NCI-H446 treated with DMSO at 0.1 percent for 48 hours (cell line): ENCODE measurements at places on chromosomes 1 and 21.

DNA sequence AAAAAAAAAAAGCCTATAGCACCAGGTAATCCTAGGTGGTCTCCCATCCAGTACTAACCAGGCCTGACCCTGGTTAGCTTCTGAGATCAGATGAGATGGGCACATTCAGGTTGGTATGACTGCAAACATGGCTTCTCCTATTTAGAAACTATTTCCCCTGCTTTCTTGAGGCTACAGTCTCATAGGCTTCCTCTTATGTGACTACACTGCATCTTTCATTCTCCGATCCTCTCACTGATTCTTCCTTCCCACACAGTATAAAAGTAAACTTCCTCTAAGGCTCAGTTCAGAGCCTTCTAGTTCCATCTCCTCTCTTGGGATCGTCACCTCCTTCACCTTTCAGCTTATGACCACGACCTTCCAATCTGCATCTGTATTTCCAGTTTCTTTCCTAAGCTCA, 30.4 kb upstream of the RNF2 start:
- DNase-seq = no peak

DNA sequence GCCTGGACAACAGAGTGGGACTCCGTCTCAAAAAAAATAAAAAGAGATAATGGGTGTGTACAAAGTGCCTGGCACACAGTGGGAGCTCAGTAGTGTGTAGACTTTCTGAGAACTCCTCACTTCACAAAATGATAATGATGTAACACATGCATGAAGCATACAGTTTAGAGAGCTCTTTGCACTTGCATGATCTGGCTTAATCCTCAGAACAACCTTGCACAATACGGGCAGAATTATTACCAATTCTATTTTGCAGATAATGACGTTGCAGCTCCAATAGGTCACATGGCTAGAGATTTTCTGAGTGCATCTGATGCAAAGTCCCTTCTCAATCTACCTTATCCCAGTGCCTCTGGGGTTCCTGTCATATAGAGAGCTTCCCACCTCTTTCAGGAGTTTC, 71.4 kb downstream of the CD247 start:
- no peak for DNase-seq

DNA sequence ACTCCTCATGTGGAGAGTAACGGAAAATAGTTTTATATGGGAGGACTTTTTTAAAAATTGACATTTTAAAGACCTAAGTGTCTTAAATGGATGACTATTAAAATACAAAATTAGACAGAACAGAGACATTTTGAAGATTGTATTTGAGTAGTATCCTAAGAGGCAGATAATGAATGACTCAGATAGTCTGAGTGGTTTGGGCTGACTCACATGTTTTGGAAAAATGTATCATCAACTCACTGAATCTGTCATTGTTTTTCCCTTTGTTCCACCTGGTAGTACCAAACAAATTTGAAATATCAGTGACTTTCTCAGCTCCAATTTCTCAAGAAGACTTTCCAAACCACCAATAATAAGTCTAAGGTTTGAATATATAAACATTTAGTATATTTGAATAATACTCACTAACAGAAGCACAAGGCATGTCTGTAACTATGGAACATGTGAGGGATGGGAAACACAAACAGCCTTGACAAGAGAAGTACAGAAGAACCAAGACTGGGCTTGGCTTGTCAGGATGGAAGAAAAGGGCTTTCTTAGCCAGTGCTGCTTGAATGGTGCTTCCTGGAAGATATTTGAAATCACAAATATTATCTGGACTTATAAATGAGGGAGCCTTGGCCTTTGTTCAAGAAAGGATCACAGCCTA, 90.6 kb downstream of the SGIP1 start:
- DNase-seq = no peak

GRCh38 chr1:114034567-114035303, 55.5 kb downstream of the OLFML3 start:
- DNase-seq = no peak

- no peak for DNase-seq
Measured at GRCh38 chr1:45862008-45862407, 58.6 kb downstream of the MAST2 start.

DNA sequence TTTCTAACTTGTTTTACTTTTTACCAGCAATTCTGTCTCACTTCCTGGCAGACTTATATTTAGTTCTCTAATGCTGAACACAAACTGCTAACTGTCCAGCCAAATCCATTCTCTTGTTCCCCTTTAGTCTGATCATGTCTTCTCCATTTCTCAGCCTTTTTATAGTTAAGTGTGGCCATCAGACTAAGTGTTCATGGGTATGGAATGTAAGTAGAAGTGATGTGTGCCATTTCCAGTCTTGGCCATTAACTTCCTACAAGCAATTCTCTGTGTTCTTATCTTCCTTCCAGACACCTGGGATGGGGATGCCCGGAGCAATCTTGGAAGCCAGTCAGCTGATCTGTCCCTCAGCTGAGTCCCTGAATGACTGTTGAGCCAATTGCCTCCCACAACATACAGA, 165.8 kb downstream of the ST6GALNAC3 start:
- no peak for DNase-seq

- no peak for DNase-seq
Measured at GRCh38 chr1:64309431-64309831, 106.0 kb downstream of the UBE2U start.

DNA sequence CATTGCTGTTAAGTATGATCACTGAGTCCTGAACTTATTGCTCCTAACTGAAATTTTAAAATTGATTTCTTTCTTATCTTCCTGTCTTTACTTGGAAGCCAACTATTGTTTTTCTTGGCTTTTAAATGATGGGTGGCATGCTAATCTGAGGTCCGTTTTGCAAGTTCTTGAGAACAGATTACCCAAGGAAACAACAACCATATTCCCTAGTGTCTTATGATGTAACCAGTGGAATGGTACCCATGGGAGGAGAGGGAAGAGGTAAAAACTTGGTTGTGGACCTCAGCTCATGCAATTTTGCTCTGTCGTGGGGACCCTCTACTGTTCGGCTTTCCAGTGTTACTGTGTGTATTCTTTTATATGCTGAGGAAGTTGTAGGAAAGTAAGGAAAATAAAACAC, 454.8 kb upstream of the ADAMTS5 start:
- no peak for DNase-seq

DNA sequence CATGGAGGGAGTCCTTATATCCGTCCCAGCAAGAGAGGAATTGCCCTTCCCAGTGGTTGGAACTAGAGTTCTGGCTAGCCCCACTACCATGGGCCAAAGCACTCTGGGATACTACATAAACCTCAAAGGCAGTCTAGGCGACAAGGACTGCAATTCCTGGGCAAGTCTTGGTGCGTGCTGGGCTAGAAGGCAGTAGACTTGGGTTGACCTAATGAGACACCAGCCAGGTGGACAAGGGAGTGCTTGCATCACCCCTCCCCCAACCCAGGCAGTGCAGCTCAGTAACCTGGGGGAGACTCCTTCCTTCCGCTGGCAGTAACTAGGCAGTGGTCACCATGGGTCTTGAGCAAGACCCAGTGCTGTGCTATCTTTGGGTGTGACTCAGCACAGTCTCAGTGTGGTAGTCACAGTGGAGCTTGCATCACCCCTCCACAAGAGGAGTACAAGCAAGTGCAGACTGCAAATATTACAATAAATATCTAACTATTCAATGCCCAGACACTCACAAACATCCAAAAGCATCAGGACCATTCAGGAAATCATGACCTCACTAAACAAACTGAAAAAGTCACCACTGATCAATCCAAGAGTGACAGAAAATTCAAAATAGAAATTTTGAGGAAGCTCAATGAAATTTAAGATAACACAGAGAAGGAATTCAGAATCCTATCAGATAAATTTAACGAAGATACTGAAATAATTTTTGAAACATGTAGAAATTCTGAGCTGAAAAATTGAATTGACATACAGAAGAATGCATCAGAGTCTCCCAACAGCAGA, 84.7 kb upstream of the LYPLAL1 start:
- no peak for DNase-seq

- DNase-seq = no peak
Measured at GRCh38 chr1:100989306-100990077, 36.1 kb downstream of the DPH5 start.

- DNase-seq = peak; percentile 35
Measured at GRCh38 chr1:103948526-103948925, 198.8 kb downstream of the AMY1C start.

DNA sequence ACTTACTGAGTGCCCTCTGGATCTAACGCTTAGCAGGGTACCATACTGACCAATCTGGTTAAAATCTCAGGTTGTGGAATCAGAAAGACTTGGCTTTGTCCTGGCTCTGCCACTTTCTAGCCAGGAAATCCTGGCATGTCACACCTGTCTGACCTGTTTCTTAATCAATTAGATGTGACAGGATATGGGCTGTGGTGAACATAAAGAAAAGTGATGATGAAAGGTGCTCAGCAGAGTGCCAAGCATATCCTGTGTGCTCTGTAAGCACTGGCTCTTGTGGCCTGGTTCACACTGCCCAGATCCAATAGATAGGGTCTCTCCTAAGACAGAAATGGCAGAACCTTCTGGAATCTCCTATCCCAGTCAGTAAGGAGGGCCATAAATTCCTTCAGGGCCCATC, 53.9 kb downstream of the PHC2 start:
- no peak for DNase-seq

- no peak for DNase-seq
Measured at GRCh38 chr1:65615859-65616258, 176.8 kb upstream of the PDE4B start.

DNA sequence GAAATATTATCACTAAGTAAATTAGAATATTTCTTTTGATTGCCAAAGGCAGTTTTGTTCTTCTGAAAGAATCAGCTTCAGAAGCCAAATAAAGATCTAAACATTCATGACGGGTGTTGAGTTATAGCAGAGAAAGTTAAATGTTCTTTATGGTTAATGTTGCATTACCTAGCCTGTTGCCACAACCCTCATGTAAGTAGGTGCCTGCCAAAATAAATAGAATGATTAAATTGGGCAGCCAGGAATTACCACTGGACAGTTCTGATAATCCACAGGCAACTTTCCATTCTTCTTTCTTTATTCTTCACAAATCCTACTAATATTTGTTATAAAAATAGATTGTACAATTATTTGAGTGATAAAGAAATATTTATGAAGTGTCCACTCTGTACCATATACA, 217.9 kb upstream of the NRIP1 start:
- no peak for DNase-seq

DNA sequence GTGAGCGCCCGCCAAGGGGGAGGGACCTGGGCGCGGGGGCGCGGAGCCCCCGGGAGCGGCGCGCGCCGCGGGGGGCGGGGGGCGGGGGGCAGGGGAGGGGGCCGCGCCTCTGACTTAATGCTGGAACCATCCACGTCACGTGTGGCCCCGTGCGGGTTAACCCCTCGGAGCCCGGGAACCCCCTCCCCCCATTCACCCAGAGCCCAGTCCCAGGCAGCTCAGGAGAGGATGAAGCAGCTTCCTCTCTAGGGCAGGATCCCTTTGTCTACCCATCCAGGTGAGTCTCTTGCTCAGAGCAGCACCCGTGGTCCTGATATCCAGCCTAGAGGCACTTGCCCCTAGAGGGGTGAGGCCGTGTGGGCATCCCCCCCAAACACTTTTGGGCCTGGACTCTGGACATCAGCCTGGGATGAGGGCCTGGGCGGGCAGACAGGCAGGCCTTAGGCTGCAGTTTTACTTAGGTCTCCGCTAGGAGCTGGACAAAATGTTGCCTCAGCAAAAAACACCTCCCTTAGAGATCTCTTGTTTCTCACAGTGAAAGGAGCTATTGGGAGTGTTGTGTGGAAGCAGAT, at the start of gene ALX3:
Gene ALX3, minus strand, starts transcription at position 2 of the 572 bp plus-strand sequence. CDS start 60 bp downstream, outside the sequence.
- DNase-seq = no peak

DNA sequence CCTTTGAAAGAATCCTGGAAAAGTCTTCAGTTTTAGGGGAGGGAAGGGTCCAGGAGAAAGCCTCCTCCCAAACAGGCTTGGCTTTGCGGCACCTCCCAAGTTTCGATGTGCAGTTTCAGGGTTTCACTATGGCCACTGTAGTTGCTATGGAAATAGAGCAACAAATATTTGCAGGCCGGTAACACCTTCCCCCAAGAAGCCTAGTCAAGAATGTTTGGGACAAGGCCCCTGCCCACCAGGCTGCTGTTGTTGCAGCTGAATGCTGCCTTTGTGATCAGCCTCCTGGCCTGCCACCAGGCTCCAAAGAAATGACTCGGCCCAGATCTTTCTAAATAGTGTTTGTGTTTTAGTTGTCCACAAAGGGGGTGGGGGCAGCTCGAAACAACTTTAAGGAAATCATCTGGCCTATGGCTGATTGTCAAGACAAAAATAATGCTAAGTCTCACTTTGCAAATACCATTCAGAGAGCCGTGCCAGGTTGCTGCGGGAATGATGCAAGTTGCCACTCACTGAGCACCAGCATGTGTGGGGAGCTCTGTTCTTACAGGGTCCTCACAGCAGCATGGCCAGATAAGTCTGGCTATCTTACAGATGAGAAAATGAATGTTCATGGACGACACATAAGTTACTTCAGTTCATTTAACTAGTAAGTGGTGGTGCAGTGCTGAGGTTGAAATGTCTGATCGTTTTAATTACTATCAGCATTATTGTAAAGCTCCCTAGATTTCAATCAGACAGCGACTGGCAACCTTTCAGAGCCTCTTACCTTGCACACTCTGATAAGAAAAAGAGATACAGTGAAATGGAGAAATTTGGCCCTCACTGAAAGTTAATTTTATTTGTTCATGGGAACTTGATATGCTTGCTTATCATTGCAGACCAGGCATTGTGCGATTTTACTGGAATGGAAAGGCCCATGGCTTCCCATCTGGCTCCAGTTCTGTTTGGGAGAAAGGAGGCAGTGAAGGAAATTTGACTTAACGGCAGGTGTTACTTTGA, 91.2 kb upstream of the JUN start:
- peak; percentile 71 for DNase-seq

GRCh38 chr21:31354604-31355443, 10.8 kb upstream of the TIAM1 start:
- DNase-seq = peak; percentile 25

GRCh38 chr1:25615563-25616094, 962 bp upstream of the MAN1C1 start:
- DNase-seq = no peak
